ENCODE measurements at places on chromosomes 1 and 21.

DNA sequence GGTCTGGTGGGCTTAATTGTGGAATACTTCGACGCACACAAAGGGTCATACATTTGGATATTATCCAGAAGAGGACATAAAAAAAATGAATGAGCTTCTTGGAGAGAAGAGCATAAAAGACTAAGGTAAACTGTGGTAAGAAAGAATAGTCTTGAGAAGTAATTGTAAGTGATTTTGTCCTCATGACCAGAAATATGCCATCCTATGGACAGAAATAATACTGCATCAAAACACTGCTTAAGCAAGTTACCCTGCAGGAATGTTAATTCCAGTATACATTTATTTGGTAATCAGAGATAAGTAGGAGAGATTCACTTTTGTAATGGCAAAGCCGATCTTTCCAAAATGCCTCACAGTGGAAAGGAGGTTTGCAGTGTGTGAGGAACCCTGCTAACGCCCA, 111.9 kb downstream of the NRIP1 start:
- DNase-seq, result no peak

GRCh38 chr1:223628233-223629125, 37.0 kb downstream of the CAPN8 start:
- no peak for DNase-seq

- DNase-seq, result no peak
Observed at GRCh38 chr1:173332026-173332425, 124.9 kb upstream of the TNFSF4 start.

- peak; percentile 2 for DNase-seq
Observed at GRCh38 chr1:110829955-110830553, 42.9 kb upstream of the CD53 start.

- DNase-seq, result no peak
Observed at GRCh38 chr1:210250665-210250997, 18.0 kb downstream of the SERTAD4 start.

DNA sequence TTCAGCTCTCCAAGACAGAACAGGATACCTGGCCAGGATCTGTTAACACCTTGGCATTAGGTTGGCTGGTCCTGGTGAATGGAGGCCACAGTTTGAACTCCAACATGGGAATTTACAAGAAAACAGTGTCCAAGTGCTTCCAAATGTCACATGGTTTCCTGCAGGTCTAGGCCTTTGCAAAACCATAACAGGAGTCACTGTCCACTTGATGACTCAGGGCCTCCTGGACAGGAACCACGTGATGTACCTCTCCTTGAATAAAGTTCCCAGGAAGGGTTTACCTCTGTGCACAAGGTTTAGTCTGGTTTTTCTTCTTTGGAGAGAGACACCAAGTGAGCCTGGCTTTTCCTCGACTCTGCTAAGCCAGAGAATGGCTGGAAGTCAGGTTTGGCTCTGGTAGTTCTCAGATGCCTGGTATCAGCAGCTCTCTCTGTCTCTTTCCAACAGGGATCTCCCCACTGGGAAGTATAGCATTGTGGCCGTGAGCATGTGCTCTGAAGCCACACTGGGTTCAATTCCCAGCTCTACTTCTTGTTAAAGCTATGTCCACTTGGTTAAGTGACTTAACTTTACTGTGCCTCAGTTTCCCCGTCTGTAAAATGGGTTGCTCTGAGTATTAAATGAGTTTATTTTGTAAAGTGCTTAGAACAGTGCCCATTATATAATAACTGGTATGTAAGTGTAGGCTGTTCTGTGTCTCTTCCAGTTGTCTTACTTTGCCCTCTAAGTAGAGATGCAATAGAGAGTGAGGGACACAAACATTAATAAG, 27.3 kb upstream of the TMEM61 start:
- no peak for DNase-seq

DNA sequence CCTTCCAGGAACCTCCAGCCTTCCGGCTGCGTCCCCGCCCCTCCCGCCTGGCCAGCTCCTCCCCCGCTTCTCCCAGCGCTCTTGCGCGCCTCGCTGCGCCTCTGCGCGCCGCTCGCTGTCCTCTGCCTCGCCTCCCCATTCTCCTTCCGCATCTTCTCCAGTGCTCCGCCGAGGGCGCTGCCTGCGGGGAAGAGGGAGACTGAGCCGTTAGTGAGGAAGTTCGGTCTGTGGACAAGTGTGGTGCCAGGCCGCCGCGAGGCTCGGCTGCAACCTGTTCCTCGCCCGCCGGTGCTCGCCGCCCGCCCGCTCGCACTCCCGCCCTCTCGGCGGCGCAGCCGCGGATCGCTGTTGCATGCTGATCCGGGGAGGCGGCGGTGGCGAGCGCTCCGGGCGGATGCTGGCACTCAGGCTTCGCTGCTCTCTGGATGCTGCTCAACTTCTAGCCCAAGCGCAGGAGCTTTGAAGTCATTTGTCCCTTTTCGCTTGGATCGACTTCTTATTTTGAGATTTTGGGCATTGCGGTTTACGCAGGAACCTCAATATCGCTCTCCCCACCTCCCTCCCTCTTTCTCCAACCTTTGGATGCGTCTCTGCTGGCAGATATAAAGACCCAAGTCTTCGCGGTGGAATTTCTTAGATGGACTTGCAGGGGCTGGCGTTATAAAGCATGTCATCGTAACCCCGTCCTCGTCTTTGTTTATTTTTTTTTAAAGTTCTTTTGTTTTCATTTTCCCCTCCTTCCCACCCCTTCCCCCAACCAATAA, 614 bp upstream of the CACNA1E start:
- DNase-seq, result no peak

- no peak for DNase-seq
Observed at GRCh38 chr1:229863651-229864545, 203.1 kb upstream of the GALNT2 start.

DNA sequence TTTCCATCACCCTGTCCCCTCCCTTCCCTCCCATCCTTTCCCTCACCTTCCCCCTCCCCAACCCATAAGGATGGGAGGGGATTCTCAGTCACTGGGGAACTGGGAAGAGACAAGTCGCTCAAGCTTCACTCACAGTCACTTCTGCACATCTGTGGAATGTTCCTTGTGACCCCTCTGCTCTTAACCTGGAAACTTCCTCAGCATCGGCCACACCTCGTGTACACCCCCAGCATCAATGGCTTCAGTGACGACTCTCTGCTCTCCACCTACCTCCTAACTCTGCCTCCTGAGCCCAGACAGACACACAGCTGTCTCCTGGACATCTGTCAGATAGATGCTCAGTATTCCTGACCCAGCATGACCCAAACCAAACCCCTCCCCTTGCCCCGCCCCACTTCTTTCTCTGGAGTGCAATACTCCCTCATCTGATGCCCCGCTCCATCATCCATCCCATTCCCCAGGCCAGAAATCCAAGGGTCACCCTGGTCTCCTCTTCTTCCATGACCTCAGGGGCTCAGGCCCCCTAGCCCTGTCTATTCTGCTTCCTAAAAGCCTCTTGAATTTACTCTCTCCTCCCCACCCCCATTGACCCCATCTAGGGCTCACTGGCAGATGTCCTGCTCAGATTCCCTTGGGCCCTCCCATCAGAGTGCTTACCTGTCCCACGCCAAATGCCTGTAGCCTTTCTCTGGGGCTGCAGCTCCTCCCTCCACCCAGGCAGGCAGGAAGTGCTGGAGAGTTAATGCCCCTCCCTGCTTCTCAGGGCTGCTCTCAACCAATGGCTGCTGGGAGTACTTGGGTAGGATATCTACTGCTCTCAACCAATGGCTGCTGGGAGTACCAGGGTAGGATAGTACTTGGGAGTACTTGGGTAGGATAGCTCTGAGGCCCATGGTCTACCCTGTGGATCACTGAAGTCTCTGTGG, 83.1 kb upstream of the CSF3R start:
- no peak for DNase-seq

DNA sequence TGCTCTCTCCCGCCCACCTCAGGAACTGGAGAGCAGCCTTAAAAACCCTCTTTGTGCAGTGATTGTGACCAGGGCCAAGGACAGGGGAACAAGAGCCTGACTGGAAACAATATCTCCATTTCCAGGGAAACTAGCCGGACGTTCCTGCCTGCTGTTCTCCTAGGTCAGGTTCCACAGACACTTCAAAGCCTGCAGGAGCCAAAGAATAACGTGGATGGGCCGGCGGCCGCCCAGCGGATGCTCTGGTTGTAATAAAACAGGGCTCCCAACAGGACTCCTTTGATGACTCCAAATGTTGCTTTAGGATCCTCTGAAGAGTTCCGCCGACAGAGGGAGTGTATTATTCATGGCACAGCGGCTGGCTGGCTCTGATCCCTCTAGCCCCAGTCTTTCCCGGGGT, 162.2 kb downstream of the PLXNA2 start:
- DNase-seq, result no peak

DNA sequence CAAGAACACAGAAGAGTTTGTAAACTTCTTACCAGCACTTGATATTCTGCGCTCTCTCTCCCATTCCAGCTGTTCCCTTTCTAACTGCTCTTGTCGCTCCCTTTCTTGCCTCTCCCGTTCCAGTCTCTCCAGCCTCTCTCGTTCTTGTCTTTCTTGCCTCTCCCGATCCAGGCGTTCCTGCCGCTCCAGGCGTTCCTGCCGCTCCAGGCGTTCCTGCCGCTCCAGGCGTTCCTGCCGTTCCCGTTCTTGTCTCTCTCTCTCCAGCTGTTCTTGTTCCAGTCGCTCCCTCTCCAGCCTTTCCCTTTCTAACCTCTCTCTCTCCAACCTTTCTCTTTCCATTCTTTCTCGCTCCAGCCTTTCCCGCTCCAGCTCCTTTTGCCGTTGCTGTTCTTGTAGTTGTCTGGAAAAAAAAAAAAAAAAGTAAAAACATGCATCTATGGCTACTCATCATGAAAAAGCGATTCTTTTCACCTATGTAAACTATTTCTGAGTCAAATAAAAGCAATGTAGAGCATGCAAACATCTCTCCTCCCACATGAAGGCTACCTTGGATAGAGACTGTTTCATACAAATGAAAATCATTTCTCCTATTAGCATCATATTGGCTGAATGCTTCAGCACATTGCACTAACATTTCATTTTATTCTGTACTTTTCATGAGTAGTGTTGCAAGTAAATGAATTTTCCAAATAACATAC, 91.5 kb upstream of the LBR start:
- no peak for DNase-seq

- DNase-seq, result no peak
Observed at GRCh38 chr1:46333300-46334029, 7.1 kb upstream of the NSUN4 start.

GRCh38 chr1:27736252-27736651, 10.5 kb downstream of the FAM76A start:
- DNase-seq, result no peak

GRCh38 chr1:47658161-47658920, 220.5 kb downstream of the FOXD2 start:
- DNase-seq, result no peak

DNA sequence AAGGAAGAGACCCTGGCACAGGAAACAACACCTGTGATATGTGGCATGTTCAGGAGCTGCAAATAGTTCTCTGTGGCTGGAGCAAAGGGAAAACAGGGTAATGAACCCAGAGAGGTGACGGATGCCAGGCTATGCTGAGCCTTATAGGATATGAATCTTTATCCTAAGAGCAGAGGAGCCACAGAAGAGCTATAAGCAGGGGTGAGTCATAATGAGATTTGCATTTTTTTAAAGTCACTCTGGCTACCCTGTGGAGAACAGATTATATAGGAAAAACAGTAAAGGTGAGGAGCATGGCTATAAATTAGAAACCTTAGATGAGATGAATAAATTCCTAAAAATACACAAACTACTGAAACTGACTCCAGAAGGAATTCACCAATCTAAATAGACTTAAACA, 12.8 kb upstream of the MPL start:
- DNase-seq, result no peak

GRCh38 chr1:24093732-24094131, 18.2 kb downstream of the MYOM3 start:
- no peak for DNase-seq

DNA sequence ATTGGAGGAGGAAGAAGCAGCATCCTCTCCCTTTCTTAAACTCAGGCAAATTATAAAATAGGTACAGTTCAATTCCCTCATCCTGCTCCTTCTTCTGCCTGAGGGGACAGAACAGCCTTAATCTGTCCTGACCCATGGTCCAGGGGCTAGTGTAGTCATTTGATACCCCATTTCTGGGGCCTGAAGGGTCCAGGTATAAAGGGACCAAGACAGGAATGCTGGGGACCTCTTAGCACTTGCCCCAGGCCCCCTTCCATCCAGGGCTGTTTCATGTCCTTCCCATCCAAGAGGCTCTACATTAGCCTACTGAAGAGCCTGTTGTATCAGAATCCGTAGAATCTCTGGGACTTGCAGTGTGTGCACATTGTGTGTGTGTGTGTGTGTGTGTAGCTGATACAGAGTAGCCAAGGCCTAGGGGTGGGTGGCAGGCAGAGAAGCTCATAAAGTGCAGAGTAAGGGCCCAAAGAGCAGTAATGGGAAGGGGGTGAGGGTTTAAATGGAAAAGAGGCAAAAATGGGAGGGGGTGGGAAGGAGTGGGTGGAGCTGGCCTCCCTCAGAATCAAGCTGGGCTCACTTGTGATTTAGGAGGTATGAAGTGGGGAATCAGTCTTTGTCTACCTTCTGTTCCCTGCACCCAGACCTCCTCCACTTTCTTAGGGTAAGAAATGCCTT, 32.4 kb downstream of the RUNX1 start:
- no peak for DNase-seq

DNA sequence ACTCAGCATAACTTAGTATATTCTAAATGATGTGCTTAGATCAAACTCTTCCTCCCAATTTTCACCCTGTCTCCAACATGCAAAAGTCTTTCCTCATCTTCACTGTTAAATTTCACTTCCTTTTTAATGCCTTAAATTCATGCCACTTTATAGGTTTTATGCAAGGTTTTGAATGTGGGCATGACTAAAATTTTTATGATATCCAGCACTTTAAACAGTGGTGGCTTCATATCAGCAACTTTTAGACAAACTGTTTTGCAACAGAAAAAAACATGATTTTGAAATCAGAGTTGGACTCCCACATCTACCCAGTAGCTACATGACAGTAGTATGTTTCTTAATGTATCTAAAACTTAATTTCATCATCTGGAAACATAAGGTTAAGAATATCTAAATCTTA, 84.7 kb upstream of the ZP4 start:
- no peak for DNase-seq

DNA sequence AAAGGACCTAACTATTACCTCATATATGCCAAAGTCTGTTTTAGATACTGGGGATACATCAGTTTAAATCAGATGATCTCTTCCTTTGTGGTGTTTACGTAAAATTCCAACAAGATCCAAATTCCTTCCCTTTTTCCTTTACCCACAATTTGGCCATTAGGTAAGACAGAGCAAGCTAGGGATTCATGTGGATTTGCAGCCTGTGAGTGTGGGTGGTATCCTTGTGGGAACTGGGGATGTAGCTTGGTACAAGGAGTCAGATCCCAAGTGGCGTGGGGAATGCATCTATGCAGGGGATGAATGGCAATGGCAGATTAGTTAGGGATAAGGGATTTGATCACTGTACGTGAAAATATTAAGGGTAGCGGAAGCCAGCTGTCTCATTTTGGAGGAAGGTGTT, 9.8 kb upstream of the STRIP1 start:
- no peak for DNase-seq

GRCh38 chr1:67955591-67955990, 94.8 kb downstream of the DIRAS3 start:
- no peak for DNase-seq
